Stimulated activated CD4-positive, alpha-beta T cell treated with anti-CD3 and anti-CD28 coated beads, Interleukin-1b, Interleukin-23, amount 100 ng/mL, for 48 hours (primary cell): ENCODE measurements at places on chromosomes 3 and 15.

DNA sequence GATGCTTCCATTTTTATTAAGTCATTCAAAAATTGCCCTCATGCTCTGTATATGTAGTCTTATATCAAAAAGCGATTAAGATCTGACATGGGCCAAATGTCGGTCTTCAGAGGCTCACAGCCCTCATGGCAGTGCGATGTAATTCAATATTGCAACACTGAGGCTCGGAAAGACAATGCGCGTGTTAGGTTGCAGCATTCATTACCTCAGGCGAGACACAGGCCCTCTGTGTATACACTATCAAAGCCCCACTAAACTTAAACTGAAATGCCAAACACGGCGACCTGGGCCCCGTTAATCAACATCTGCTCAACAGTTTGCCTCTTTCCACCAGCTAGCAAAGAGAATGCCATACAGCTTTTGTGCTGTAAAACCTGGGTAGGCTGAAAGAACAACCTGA, 413.4 kb downstream of the ERC2 start:
- DNase-seq = no peak

- DNase-seq = no peak
These were observed 217.7 kb downstream of the MEIS2 start for GRCh38 chr15:36882487-36883131.

GRCh38 chr3:196502775-196503195, 783 bp downstream of the RNF168 start:
- DNase-seq = peak; percentile 65

- peak; percentile 75 for DNase-seq
These were observed 3.7 kb upstream of the MYL3 start for GRCh38 chr3:46866720-46867549.

GRCh38 chr3:11423868-11424267, 151.7 kb downstream of the ATG7 start:
- DNase-seq = no peak

- no peak for DNase-seq
These were observed 265.0 kb downstream of the ZPLD1 start for GRCh38 chr3:102699819-102700140.

DNA sequence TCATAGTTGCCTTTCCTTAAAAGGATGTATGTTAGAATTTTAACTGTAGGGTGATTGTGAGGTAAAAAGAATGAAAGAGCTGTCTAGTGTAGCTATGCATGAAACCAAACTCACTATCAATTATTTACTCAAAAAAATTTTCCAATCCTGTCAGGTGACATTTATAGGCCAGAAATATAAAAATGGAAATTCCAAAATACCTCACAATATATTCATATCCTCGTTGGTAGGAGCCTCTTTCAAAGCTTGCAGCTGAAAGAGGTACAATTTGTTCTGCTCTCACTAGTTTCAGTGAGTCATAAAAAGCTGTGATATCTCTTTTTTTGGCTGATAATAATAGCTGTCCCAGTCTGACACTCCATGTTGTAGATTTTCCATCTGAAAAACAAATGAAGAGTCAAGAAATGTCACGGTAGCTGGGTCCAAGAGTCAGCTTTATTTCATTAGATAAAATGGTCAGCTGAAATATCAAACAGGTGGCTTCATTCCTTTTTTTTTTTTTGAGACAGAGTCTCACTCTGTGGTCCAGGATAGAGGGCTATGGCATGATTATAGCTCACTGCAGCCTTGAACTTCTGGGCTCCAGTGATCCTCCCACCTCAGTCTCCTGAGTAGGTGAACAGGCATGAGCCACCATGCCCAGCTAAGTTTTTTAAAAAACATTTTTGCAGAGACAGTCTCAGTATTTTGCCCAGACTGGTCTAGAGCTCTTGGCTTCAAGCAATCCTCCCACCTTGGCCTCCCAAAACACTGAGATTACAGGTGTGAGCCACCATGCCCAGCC, 50.8 kb upstream of the XRN1 start:
- no peak for DNase-seq

DNA sequence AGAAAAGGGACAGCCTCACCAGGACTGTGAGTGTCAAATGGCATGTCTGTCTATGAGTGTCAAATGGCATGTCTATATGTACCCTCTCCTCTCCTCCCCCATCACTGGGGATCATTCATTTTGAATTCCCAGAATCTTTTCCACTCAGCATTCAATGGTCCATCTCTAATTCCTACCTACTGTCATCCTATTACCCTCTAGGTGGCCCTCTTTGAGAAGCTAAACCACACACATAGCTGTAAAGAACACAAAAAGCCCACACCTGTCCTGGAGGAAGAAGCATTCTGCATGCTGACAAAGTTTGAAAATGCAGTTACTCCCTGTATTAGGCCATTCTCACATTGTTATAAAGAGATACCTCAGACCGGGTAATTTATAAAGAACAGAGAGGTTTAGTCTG, 46.2 kb upstream of the PYDC2 start:
- no peak for DNase-seq

DNA sequence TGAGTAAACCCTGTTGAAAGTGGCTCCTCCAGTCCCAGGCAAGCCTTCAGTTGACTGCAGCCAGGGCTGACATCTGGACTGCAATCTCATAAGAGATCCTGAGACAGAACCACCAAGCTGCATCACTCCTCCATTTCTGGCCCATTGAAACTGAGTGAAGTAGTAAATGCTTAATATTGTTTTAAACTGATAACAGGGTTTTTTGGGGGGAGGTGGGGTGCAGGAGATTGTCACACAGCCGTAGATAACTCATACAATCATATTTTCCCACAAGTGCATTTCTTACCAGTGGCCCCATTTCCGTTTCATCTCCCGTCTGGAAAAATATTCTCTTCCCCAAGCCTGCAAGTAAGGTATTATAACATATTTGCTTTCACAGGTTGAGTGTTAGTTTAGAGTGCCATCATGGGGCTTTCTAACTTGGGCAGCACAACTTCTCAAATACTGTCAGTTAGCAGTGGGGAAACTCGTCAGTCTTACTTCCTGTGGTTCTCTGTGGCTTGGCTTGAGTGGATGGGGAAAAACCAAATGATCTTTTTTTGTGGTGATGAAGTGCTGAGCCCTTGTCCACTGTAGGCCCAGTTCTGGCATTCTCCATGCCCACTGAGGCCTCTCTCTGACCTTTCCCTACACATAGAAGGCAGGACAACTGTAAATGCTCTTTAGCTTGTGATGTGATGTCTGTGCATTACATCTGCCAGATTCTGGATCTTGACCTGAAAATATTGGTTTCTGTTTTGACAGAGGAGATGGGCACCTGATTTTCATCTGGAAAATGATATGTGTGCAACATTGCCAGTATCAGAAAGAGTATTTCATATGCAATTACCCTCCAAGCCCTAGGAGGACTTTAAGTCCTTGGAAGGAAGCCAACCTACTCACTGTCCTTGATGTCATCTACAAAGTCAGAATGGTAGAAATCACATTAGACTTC, 90.1 kb upstream of the BHLHE40 start:
- no peak for DNase-seq
